ENCODE measurements at places on chromosomes 11 and 22.
A peak's percentile ranks its signal among the peaks of the same experiment; 100 is the strongest.

DNA sequence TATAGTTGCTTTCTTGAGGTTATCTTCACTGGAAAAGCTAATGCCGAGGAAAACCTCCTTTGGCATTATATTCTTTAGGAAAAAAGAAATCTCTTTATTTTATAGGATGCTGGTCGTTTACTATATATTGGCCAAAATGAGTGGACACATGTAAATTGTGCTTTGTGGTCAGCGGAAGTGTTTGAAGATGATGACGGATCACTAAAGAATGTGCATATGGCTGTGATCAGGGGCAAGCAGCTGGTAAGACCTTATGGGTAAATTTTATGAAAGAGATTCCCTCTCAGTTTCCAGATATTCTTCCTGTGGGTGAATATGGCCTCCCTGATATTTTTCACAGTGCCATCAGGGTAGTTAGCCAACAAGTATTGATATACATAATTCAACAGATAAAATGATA lies 29.4 kb upstream of the TTC36 start:
- DNase-seq: no peak

GRCh38 chr11:13762718-13763117 lies 94.2 kb downstream of the FAR1 start:
- DNase-seq: no peak

DNA sequence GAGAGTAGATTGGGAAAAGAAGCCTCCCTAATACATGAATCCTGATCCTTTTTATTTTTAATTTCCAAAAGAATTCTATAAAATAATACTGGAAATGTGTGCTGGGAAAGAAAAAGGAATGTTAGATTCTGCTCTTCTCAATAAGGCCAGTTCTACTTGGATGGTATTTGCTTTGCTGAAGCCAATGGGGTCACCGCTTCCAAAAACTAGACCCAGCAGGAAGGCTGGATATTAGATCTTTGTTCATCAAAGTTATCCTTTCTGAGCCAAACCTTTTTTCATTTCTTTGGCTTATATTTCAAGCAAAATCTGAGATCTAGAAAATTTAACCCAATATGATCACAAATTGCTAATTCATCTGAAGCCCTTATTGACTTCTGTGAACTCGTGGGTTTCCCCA lies 41.4 kb downstream of the SCUBE2 start:
- DNase-seq: no peak

DNA sequence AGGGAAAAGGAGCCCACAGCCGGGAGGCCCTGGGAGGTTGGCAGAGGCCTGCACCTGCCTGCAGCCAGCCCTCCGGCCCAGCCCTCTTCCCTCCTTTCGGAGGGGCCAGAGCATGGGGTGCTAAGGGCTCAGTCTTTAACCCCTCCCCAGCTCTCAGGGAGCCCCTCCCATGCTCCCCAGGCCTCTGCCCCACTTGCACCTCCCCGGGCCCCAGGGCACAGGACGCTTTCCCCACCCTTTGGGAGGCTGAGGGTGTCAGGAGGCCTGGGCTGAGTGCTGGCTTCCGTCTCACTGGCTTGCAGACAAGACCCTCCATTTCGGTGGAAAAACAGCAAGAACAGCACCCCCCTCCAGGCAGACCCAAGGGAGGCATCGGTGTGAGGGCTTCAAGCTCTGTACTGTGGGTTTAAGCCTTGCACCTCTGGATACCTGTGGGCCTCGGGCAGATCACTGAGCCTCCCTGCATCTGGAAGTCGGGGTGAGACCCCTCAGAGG lies 7.3 kb downstream of the ASCL2 start:
- DNase-seq: no peak

DNA sequence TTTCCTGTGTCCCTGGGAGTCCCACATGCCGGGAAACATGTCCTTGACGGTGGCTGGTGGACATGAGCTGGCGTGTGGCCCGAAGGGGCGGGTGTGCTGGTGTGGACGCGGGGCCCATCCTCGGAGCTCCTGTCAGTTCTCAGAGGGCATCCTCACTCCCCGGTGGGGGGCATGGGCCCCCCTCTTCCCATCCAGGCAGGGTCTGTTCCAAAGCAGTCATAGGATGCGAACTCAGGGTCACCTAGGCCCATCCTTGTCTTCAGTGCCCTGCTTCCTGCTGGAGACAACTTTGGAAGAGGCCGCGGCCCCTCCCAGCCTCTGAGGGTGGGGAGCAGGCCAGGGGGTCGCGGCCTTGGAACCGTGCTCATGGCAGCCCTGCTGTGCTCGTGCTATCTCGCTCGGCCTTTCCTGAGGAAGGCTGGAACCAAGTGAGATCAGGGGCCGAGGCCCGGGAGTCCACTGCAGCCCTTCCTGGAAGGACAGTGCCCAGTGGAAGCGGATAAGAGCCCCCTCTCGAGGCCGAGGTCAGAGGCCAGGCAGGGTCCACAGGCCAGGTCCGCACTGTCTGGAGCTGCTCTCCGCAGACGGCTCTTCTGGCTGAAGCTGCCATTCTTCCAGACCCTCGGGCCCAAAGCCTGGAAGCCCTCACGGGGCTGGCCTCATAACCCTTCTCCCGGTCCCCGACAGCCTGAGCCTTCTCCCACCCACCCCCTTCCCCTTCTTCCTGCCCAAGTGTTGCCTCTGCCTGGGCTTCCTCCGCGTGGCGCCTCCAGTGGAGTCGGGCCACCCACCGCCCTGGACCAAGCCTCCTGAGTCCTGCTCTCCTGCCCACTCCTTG lies 8.7 kb downstream of the GRK2 start:
- DNase-seq: no peak

- no peak for DNase-seq
Observed at GRCh38 chr11:47765086-47765485, 2.1 kb downstream of the FNBP4 start.

GRCh38 chr11:99932684-99933083 lies 754.4 kb upstream of the ARHGAP42 start:
- DNase-seq: no peak

GRCh38 chr11:11584937-11585336 lies 36.9 kb downstream of the GALNT18 start:
- DNase-seq: no peak

DNA sequence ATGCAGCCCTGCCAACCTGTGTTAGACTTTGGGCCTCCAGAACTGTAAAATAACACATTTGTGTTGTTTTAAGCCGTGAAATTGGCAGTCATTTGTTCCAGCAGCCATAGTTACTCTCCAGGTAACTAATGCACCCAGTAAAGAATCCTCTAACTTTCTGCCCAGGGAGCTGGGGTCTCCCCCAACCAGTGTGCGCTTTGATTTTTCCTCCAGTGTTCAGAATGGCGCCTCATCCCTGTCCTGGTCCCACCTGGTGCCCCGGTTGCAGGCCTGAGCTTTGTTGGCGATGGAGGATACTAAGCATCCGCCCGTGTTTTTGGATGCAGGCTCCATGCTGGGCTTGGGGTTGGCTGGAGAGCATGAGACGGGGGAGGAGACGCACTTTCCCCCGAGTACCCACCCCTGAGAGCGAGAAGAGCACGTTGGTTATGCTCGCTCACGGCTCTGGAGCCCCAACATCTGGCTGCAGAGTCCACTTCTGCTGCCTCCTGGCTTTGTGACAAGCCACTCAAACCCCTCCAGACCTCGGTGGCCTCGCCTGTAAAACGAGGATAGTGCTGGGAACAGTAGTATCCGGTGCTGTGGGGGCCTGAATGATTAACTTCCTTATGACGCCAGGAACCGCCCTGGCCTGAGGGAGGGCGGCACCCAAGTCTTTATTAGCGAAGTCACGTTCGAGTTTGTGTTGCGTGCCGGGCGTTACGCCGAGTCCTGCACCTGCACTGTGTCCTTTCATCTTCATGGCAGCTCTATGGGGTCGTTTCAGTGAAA lies 25.8 kb downstream of the MRGPRD start:
- no peak for DNase-seq

DNA sequence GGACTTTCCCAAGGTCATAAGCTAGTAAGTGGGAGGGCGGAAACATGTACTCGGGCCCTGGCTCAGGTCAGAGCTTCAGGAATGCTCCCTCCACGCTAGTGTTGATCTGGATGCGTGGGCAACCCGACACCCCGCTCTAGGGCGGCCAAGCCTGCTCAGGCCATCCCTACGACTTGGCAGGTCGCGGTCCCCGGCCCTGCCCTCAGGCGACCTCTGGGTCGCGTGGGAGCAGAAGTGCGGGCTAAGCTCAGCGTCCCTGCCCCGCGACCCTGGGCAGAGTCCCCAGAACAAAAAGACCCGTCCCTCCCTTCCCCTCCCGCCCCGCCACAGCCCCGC lies 781 bp upstream of the TEF start:
- DNase-seq: no peak

GRCh38 chr22:44402196-44403111 lies 89.7 kb upstream of the SHISAL1 start:
- DNase-seq: no peak

GRCh38 chr22:37982938-37983859 lies 1.2 kb downstream of the SOX10 start:
- DNase-seq: no peak

DNA sequence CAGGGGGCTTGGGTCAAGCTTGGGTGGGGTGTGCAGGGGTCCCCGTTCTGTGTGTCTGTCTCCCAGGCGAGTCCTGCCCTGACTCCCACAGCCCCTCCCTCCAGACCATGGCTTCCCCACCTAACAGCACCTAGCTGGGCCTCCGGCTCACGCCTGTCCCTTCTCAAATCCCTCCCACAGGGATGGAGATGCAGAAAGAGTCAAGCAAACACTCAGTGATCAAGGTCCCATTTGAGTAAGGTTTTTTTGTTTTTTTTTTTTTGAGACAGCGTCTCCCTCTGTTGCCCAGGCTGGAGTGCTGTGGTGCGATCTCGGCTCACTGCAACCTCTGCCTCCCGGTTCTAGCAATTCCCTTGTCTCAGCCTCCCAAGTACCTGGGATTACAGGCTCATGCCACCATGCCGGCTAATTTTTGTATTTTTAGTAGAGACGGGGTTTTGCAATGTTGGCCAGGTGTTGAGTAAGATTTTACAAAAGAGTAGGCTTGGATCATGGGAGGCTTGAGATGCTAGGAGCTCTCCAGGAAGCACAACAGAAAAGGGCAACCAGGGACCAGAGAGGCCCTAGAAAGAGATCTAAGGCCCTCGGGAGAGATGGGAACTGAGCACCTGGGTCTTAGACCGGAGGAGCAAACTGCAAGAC lies 5.7 kb downstream of the APOBEC3D start:
- no peak for DNase-seq

DNA sequence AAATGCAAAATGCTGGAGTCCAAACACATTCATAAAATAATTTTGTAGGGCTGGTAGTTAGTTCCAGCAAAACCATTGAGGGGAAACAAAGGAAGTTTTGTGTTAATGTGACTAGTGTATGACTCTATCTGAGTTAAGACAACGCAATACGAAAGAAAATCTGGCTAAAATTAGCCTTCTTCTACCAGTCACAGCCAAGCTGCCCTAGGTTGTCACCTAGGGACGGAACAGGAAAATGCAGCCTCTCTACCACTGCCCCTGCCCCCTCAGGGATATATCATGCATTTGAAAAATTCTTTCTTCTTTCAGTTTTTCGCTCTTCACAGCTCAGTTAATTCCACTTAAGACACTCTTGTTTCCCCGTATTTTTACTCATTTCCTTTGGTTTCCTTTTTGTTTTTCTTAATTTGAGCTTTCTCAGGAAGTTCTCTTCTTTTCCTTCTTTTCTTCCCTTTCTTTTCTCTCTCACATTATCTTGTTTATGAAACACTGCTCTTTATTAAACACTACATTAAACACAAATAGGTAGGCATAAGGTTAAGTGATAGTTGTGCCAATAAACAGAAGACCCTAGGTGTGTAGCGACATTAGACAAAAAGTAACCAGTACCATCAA lies 30.6 kb downstream of the KIRREL3 start:
- DNase-seq: peak; percentile 74

DNA sequence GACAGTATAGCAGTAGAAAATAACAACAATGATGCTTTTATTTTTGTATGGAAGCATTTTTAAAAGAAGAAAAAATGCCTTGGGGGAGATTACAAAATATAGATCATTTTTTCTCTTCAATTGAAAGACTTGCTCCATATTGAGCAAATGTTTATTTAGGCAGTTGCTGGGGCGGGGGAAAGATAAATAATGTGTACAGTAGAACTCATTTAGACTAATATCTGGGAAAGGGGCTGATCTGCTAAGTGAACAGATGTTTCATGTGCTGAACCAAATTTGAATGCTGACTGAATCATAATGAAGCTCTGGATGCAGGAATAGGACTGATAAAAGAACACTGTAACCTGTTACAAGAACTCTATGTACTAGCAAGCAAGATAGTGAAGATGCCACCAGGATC lies 457.1 kb upstream of the TENM4 start:
- no peak for DNase-seq

- no peak for DNase-seq
Observed at GRCh38 chr11:15967166-15967565, 389.2 kb downstream of the SOX6 start.

GRCh38 chr11:115769891-115770290 lies 265.7 kb upstream of the CADM1 start:
- DNase-seq: no peak

GRCh38 chr11:133821776-133822175 lies 23.5 kb downstream of the SPATA19 start:
- DNase-seq: peak; percentile 81

- DNase-seq: no peak
Observed at GRCh38 chr11:81990659-81991443, 742.8 kb downstream of the FAM181B start.

DNA sequence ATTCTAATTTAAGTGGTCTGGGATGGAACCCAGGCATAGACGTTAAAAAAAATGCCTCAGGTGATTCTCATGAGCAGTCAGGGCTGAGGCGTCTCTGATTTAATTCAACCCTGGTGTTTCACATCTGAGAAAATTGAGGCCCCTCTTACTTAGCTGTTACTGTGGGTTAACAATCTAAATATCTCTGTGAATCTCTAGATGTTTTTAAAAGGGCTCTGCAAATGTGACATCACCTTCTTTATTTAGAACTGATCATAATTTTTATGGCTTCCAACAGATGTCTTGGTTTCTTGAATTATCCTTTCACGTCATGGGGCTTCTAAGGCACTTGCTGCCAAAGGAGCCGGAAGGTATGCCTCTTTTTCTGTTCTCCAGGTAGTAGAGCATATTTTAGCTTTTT lies 76.1 kb upstream of the LIN7C start:
- no peak for DNase-seq

GRCh38 chr11:107565219-107565937 lies at the start of gene ALKBH8:
Gene ALKBH8, minus strand, starts transcription at chr11:107565735. Its CDS starts 4,842 bp downstream, at chr11:107560893.
- peak; percentile 86 for DNase-seq

- DNase-seq: peak; percentile 80
Observed at GRCh38 chr22:45240810-45241631, at the start of gene KIAA0930. Gene KIAA0930, minus strand, starts transcription at chr22:45240894. Its CDS starts 191 bp downstream, at chr22:45240703.

DNA sequence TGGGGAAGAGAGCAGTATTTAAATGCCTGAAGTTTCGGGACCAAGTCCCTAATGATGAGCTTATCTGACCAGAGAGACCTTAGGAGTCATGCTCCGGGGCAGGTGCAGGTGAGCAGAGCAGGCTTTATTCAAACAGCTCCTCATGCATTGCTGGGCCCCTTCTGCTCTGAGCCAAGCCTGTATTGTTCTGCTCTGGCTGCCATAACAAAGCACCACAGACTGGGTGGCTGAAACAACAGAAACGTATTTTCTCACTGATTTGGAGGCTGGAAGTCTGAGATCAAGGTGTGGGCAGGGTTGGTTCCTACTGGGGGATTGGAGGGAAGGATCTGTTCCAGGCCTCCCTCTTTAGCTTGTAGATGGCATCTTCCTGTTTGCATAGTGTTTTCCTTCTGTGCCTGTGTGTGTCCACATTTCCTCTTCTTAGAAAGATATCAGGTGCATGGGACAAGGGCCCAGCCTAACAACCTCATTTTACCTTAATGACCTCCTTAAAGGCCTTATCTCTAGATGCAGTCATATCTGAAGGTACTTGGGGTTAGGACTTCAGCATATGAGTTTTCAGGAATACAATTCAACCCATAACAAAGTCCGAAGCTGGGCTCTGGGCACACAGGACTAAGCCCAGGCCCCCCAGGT lies 97.1 kb upstream of the PARVA start:
- DNase-seq: no peak

- no peak for DNase-seq
Observed at GRCh38 chr11:415640-416041, 842 bp upstream of the SIGIRR start.
